LHCN-M2 (cell line): ENCODE measurements at places on chromosomes 2 and 18.

- no peak for DNase-seq
These were observed 265.3 kb upstream of the NXPH2 start for GRCh38 chr2:139045524-139045923.

DNA sequence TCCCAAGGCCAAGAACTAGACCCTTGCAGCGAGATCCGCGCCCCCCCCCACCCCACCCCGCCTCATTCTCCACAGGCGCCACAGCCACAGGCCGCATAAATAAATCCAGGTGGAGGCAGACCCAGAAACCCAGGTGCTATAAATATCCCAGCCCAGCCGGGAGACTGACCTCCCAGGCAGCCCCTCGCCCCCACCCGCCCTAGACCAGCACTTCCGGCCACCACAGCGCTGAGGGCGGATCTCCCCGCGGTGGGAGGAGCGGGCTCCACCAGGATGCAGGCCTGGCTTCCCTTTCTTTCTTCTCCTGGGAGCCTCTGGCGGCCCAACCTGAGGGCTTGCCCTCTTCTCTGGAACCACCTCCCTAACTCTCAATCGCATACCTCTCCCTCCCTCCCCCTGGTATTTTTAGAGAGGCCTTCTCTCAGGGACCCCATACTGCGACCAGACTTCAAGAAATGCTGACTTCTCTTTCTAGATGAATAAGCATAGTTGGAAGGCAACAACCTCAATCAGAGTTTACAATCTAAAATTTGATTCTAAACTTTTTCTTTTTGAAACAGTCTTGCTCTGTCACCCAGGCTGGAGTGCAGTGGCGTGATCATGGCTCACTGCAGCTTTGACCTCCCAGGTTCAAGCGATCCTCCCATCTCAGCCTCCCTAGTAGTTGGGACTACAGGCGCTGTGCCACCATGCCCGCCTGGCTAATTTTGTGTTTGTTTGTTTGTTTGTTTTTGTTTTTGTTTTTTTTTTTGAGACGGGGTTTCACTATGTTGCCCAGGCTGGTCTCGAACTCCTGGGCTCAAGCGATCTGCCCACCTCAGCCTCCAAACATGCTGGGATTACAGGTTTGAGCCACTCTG is 55.0 kb downstream of the PKDCC start:
- no peak for DNase-seq

GRCh38 chr2:202604699-202605098 is 30.1 kb upstream of the FAM117B start:
- DNase-seq = no peak

DNA sequence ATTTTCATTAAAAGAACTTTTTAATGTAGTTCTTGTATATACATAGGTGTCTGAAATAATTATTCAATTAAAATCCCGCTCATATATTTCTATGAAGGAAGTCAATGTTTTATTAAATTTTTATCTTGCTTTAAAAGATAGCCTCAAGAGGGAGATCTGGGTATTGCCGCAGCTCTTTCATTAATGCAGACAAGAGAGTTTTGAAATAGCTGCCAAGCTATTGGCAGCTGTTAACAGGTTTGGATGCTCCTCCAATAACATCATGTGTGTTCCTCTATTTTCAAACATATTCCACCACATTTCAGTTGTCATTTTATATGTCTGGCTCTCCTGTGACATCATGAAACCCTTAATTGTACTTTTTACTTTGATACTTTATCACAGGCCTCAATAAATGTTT is 12.9 kb upstream of the NT5C1B start:
- DNase-seq = peak; percentile 33

DNA sequence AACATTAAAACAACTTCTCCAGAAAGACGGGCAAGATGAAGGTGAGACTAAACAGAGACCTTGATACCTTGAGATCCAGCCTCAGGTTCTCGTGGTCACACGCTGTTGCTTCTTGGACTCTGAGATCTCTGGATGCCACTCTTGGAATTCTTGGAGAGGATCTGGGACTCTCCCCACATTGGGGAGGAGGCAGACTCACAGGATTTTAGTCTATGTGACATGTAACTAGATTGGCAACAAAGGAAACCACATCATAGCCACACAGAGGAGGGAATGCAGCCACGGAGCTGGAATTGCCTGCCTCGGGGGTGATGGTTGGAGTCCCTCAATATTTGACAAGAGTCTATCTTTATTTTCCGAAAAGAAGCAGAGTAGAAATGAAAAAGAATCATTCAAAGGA is 78.8 kb upstream of the IGFBP5 start:
- DNase-seq = no peak

GRCh38 chr2:70340761-70341476 is 39.1 kb upstream of the FAM136A start:
- peak; percentile 39 for DNase-seq

GRCh38 chr18:12373116-12373770 is 3.8 kb downstream of the AFG3L2 start:
- DNase-seq = no peak

GRCh38 chr2:160289126-160289525 is 89.1 kb upstream of the ITGB6 start:
- no peak for DNase-seq

DNA sequence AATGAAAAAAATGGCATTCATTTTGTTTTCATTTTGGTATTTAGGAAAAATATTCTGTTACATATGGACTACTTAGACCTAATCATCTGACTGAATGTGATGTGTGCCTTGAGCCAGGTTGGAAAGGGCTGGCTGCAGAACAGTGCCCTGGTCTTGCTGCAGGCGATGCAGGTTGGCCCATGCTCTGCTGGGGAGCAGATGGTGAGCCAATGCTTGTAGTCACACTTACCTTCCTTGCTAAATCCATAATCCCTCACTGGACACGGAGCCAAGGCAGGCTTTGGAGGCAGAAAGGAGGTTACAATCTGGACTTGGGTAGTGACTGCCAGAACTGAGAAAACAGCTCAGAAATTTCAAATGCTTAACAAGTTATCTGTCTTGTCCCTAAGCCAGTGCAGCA is 228.7 kb downstream of the ARHGAP15 start:
- DNase-seq = no peak

DNA sequence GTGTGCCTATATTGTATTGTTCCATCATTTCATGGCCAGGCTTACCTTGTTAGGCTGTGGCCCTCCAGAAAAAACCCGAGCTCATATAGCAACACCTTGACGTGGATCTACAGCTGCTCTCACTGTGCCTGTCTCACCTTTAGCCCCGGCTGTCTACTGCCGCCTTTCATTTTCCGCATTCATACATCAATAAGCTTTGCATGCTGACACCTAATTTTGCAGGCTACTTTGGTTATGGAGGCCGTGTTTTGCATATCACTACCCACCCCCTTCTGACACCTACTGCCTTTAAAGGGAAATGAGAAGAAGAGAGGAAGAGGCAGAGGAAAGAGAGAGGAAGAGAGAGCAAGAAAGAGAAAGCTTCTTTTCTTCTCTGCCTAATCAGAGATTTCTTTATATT is 702.9 kb downstream of the BCL11A start:
- no peak for DNase-seq

GRCh38 chr2:43158259-43158880 is 68.0 kb downstream of the ZFP36L2 start:
- DNase-seq = peak; percentile 77

GRCh38 chr2:61134141-61134540 is 27.8 kb upstream of the C2orf74 start:
- no peak for DNase-seq

GRCh38 chr18:73409242-73409641 is 541.5 kb upstream of the NETO1 start:
- DNase-seq = no peak

DNA sequence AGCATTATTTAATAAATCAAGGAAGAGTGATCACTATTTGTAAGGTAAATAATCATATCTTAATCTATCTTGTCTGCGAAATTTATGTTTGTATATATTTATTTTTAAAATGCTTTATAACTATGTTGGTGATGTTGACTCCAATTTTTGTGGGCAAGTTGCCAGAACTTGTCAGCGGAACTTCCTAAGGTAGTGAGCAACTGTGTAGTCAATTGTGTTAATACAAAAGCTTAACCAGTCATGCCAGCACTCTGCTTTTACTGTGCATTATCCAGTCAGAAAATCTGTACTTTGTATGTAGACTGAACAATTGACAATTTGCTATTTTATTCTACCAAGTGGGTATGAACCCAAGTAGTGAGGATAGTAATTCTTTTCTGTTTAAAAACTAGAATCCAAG is 61.9 kb upstream of the RND3 start:
- peak; percentile 19 for DNase-seq

- DNase-seq = no peak
These were observed 1.2 kb downstream of the CDH20 start for GRCh38 chr18:61334491-61334850.

GRCh38 chr2:10469301-10469700 is 21.2 kb upstream of the ODC1 start:
- DNase-seq = no peak
